ENCODE measurements at places on chromosomes 1 and 21.

- DNase-seq, result no peak
These were observed 376.9 kb downstream of the HHIPL2 start for GRCh38 chr1:222171005-222171404.

DNA sequence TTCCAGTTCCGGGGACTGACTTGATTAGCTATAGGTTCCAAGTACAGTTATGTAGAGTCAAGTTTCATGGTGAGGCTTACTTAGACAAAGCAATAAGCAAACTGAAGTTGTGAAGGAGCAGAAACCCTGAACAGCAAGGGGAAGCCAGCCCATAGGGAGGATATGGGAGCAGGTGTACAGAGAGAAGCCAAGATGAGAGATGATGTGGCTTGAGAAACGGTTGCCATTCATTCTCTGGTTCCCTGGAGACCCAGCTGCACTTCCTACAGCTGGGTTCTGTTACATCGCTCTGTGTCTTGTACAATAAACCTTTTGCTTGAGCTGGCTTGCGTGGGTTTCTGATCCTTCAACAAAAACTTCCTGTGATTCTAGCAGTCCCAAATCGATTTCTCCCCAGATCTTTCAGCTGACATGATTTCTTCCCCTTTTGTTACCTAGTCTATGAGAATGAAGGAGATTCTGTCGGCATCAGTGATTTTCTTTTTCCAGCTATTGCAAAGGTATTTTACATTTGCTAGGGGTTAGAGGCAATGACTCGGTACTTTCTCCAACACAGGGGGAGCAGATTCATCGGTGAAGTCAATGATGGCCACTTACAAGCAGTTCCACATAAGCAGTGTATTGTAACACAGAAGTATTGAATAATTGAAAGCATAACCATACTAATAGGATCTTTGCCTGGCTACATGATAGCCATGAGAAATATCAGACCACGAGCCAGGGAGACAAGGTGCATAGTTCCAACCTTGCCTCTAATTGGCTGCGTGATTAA lies 67.3 kb downstream of the URB2 start:
- no peak for DNase-seq

DNA sequence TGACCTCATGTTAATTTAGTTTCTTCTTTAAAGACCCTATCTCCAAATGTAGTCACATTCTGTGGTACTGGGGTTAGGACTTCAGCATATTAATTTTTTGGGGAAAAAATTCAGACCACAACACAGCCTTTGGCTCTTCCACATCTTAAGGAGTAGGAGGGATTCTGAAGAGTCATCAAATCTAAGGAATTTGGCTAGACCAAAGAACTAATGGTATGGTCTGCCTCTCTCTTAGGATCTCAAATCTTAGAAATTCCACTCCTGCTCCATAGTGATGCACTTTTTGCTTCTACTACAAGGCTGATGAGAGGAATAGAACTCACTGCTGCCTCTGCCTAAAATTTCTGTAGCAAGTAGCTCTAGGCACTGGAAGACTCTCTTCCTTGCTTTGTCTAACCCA lies 80.5 kb downstream of the NGF start:
- DNase-seq, result no peak

- DNase-seq, result no peak
These were observed 126.2 kb downstream of the GRIK3 start for GRCh38 chr1:36908096-36908495.
